ENCODE measurements at places on chromosomes 4 and X. TPM values are rescaled to one million over a fixed set of nuclear protein-coding genes. Genes with fewer than 3 reads are reported as not detected.

DNA sequence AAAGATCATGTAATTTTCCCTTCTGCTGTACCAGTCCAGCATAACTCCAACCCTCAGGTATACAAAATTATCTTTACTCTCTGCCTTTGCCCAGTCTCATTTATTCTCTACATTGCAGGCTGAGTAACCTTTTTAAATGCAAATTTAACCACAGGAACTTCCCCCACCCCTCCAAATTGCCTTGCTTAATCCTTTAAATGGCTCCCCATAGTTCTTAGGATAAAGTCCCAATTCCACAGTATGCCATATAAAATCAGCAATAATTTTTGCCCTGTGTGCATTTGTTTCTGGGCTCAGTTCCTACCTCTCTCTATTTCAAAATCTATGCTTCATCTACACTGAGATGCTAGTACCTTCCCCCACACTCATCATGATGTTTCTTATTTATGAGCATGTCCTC, 879.7 kb downstream of the RPA4 start:
- DNase-seq, result no peak

DNA sequence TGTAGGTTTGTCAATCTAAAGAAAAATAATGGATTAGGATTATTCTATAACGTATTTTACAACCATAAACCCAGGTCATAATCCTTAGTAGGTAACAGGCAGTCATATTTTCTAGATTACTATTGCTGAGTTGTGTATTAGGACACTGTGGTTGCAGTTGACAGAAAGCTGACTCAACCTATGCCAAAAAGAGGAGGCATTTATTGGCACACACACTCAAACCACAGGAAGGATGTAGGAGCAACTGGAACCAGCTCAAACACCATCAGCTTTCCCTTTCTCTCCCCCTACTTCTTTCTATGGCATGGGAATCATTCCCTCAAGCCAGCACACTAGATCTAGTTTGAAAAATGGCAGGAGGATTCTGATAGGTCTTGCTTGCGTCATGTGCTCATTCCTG, 136.4 kb upstream of the FAM9C start:
- DNase-seq, result no peak

- DNase-seq, result no peak
Observed at GRCh38 chr4:14399848-14400247, 602.4 kb upstream of the CPEB2 start.

DNA sequence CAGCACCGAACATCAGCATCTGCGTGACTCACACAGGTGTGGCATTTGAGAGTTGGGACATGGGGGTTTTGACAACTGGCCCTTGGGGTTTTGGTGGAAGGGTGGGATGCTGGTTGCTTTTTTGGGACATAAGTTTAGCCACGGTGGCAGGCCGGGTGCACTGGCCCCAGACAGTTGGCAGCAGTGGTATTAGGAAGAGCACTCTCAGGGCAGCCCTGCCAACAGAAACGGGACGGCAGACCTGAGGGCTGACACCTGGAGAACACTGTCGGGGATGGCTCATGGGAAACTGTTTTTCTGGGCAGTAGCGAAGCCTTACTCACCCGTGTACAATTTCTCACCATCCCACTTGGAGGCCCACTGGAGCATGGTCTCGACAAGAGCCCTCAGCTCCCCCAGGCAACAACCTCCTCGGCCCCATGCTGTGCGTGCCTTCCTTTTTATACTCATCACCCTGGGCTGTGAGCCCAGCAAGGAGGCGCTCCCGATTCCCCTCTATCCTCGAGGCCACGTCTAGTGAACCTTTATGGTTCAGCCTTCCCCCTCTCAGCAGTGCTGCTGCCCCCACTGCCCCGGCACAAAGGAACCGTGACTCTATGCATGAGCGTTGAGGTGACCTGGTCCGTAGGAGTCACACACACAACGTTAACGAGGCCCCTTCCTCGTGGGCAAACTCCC, 30.6 kb downstream of the WDR1 start:
- no peak for DNase-seq

Gene PDCL2
- not detected for total RNA-seq

GRCh38 chrX:93637591-93637990, 35.8 kb downstream of the NAP1L3 start:
- DNase-seq, result no peak

DNA sequence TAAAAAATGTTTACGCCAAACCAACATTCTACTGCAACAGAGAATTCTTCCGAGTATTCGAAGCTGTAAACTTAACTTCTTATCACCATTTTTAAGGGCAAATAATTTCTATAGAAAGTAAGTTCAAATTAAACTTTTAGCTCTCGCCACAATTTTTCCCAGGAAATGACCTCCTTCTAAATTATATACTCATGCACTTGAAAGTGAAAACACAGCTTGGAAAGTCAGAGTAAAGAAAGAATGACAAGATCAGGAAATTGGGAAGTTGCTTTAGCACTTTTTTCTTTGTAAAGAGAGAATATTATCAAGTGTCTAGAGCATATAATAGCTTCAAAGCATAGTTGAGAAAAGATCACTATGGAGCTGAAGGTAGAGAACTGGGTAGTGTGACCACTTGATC, 1.2 kb downstream of the CYBB start:
- no peak for DNase-seq

- no peak for DNase-seq
Observed at GRCh38 chr4:103443324-103443723, 245.2 kb upstream of the CENPE start.

Gene SMIM31
- not detected for total RNA-seq

DNA sequence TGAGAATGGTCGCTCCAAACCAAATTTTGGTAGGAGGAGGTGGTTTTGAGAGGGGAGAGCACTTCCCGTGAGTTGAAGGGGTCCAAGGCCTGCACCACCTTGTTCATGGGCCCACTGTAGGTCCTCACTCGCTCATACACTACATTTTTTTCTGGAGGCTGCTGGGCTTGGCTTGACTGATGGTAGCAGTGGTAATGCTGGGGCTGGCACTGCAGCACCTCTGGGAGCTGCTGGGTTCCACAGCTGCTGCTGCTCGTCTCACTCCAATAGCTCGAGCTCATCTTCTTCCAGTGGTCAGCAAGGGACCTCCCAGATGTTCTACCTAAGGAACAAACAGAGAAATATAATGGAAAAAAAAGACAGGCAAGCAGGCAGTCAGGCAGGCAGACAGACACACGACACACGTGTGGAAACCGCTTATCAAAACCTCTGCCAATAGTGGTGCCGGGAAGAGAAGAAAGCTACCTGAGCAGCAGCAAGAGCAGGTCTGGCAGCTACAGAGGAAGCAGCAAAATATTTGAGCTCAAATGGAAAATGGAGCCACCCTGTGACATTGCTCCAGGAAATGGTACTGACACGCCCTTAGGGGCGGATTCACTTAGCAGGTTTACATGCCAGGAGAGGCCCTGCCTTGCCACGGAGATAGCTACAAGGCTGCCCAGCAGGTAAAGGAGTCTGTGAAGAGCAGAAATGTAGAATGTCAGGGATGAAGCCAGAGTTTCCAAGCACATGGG, at the start of gene POF1B:
Gene POF1B, minus strand, starts transcription at position 492 of the 734 bp plus-strand sequence. Its CDS starts 211 bp downstream, at position 281.
- DNase-seq, result peak; percentile 5

DNA sequence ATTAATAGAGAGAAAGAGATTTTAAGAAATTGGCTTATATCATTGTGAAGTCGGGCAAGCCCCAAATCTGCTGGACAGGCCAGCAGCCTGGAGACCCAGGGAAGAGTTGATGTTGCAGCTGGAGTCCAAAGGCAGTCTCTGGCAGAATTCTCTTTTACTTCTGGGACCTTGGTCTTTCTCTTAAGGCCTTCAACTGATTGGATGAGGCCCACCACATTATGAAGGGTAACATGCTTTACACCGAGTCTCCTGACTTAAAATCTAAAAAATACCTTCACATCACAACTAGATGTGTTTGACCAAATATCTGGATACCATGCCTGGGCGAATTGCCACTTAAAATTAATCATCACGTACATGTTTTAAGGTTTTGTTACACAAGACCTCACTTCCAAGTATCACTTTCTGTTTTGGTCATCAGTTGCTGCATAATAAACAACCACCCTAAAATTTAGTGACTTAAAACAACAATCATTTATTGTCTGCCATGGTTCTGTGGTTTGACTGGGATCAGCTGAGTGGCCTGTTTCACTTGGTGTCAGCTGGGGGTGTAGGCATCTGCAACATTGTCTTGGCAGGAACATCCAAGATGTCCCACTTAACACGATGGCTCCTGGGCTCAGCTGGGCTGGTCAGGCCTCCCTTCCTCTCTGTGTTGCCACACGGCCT, 3.4 kb downstream of the CD38 start:
- no peak for DNase-seq

DNA sequence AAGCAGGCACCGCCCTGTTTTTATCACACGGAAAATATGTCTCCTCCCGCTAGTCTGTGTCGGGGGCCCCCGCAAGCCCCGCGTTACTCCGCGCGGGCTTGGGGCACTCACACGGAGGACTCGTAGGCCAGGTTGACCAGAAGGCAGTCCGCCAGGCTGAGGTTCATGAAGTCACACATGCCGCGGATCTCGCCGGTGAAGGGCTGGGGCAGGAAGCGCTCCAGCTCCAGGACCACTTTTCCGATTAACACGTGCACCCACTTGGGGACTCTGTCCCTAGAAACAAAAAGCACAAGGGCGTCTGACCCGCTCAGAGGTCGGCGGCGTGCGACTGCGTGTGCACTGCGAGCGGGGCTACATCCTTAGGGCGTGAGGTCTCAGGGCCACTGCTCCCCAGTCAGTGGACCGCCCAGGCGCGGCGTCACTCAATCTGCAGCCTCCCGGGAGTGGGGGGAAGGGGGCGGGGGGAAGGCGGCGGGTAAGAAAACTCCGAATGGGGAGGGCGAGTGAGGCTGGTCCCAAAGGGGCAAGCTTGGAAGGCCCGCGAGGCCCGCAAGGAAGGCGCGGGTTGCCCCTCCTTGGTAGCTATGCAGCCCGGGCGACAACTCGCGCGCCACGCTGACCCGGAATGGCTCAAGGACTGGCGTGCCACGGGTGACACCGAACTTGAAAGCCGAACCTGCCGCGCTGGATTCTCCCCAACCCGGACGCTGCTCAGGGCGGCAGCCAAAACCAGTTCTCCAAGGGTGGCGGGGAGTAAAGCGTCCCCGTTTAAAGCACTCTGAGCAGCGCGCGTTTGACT, 722 bp downstream of the NAAA start:
- DNase-seq, result peak; percentile 51

Gene CCDC149
- not detected for total RNA-seq

DNA sequence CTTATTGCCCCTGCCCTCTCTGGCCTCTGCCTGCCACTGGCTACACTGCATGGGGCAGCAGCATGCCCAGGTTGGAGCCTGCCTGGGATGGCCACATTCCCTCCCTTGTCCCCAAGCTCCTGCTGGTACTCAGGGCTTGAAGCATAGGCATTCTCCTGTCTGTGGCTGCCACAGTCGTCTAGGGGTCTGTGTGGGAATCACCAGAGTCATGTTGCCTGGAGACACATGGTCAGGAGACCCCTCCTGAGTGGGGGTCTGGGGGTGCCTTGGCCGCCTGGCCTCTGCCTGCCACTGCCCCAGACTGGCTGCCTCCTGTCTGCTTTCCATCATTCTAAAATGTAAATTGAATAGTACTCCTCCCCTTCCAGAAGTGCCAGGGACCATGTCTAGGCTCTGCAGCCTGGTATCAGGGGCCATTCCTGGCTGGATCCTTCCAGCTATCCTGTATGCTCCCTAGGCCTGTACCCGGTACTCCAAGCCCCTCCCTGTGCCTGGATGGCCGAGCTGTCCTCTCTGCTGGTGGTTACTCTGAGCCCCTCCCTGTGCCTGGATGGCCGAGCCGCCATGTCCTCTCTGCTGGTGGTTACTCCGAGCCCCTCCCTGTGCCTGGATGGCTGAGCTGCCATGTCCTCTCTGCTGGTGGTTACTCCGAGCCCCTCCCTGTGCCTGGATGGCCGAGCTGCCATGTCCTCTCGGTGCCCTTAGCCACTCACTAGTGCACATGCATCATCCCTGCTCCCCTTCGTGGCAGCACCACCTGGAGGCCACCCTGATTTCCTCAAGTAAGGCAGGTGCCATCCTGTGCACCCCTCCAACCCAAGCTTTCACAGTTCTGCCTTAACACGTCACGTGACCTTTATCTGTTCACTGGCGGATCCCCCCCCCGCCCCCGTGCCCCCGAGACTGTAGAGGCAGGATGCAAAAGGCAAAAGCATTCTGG, 5.5 kb upstream of the NKX1-1 start:
- DNase-seq, result no peak

- no peak for DNase-seq
Observed at GRCh38 chrX:9785944-9786797, at the start of gene SHROOM2. TSS of gene SHROOM2 (plus strand) at chrX:9786429. CDS start at chrX:9786546, 117 bp downstream.

GRCh38 chr4:85062466-85062865, 96.0 kb upstream of the WDFY3 start:
- DNase-seq, result no peak

Measured in naive thymus-derived CD4-positive, alpha-beta T cell (primary cell).